ENCODE measurements at places on chromosomes 13 and 19.

DNA sequence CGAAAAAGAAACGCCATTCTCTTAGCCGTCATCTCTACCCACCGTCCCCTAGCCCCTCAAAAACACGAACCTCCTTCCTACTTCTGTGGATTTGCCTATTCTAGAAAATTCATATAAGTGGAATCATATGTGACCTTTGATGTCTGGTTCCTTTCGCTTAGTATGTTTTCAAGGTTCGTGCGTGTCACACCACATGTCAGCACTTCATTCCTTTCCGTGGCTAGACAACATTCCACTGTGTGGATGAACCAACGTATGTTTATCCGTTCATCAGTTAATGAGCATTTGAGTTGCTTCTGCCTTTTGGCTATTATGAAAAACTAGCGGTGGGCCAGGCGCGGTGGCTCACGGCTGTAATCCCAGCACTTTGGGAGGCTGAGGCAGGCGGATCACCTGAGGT lies 14.0 kb upstream of the PPP1R12C start:
- no peak for DNase-seq

DNA sequence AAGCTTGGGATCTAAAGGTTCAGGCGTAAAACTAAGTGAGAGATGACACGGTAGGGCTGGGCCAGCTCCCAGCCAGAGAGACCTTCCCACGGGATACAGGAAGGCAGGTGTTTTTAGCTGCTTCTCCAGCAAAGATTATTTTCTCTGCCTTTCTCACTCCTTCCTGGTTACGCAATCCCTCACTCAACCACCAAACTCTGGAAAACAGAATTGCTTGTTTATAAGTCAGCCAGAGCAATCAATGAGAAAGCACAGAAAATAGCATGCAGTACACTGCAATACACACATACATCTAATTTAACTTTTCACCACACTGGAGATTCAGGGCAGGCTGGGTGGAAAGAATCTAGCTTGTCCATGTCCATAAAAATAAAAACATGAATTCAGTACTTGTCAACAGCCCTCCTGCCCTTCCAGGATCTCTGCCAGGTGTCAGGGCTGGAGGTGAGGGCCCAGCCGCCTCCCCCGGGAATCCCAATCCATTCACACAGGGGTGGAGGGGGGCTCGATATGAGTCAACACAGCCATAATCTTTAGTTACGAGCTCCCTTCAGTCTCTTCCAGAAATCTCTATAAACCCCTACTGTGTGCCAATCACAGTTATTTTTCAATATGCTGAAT lies 12.2 kb downstream of the RHPN2 start:
- DNase-seq, result no peak

- no peak for DNase-seq
These were observed 436.5 kb downstream of the KCTD12 start for GRCh38 chr13:76449716-76450115.

DNA sequence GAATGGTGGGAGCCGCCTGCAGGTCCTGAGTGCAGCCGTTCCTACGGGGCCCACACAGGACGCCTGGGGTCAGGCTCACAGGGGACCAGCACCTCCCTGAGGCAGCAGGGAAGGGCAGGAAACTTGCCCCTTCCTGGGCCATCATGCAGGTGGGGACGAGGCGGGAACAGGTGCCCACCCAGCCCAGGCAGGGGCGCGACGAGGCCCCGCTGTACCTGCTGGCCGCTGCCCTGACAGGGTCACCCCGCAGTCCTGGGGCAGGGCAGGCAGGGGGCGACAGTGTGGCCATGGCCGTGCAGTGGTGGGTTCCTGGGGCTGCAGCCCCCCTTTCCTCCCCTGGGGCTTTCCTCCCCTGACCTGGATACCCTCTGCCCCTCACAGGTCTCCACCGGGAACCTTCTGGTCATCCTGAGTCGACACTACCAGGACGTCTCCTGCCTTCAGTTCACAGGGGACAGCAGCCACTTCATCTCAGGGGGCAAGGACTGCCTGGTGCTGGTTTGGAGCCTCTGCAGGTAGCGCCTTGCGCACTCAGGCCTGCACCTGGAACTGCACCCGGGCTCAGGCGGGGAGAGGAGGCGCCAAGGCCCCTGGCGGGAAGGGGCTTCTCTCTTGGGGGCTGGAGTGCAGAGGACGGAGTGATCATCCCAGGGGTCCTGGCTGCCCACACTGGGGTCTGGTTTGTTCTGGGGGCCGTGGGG lies 5.4 kb downstream of the WDR18 start:
- DNase-seq, result no peak

DNA sequence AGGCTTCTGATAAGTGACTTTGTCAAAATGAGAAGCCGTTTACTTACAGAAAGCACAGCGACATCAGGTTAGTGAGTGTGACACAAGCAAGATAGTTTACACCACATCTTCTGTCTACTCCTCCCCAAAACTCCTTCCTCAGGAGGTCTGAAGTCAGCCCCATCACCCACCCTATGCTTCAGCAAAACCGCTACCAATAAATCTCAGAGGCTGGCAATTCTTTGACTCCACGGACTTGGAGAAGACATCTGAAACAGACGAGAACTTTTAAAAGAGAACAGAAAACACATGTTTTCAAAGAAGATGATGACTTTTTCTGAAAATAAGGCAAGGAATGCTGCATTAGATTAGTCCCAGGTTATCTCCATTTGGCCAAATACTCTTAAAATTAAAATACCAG lies 261.1 kb downstream of the TBC1D4 start:
- no peak for DNase-seq

- no peak for DNase-seq
These were observed 71.6 kb upstream of the FARP1 start for GRCh38 chr13:98071316-98071715.

GRCh38 chr13:24148414-24149235 lies 11.9 kb upstream of the SPATA13 start:
- no peak for DNase-seq

GRCh38 chr13:94859811-94860210 lies 147.5 kb upstream of the SOX21 start:
- no peak for DNase-seq

DNA sequence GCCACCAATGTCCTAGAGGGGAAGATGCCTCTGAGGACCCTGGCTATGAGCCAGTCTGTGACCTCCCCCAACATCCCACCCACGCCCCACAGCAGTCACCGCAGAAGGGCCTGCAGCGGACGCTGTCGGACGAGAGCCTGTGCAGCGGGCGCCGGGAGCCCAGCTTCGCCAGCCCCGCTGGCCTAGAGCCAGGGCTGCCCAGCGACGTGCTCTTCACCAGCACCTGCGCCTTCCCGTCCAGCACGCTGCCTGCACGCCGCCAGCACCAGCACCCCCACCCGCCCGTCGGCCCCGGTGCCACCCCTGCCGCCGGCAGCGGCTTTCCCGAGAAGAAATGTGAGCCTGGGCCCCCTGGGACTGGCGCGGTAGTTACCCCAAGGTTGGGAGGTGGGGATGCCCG lies 30.6 kb downstream of the DPF1 start:
- DNase-seq, result no peak

GRCh38 chr13:36275190-36276002 lies 22.2 kb downstream of the CCDC169 start:
- DNase-seq, result no peak

GRCh38 chr19:35154525-35155406 lies at the start of gene FXYD5:
TSS of gene FXYD5 (plus strand) at chr19:35154735. CDS start at chr19:35155551, 816 bp downstream.
- DNase-seq, result peak; percentile 61

DNA sequence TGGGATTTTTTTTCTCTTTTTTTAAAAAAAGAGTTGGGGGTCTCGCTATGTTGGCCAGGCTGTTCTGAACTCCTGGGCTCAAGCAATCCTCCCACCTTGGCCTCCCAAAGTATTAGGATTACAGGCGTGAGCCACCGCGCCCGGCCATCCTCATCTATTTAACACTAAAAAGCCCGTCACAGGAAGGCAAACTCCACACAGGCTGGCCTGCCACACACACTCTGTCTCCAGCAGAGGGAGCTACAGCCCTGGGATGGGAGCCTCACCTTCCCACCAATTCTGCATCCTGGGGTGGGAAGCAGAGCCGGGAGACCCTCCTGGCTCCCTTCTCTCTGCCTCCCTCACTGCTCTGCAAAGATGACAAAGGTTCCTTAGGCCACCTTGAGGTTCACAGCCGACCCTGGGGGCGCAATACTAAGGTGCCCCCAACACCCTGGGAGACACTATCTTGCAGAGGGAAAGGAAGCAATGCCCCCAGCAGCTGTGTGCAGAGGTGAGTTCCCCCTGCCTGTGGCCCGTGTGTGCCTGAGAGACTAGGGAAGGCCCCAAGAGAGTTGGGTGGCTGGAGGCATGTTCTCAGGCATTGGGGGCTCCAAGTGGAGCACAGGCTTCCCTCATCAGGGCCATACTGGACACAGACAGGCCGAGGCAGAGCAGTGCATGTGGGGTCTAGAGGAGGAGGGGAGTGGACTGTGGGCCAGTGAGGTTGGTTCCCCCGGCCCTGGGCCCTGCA lies 27.4 kb upstream of the TIMM44 start:
- DNase-seq, result no peak

GRCh38 chr13:67742478-67742877 lies 512.3 kb upstream of the PCDH9 start:
- DNase-seq, result no peak

GRCh38 chr19:49348305-49349189 lies 13.3 kb downstream of the CD37 start:
- DNase-seq, result no peak

DNA sequence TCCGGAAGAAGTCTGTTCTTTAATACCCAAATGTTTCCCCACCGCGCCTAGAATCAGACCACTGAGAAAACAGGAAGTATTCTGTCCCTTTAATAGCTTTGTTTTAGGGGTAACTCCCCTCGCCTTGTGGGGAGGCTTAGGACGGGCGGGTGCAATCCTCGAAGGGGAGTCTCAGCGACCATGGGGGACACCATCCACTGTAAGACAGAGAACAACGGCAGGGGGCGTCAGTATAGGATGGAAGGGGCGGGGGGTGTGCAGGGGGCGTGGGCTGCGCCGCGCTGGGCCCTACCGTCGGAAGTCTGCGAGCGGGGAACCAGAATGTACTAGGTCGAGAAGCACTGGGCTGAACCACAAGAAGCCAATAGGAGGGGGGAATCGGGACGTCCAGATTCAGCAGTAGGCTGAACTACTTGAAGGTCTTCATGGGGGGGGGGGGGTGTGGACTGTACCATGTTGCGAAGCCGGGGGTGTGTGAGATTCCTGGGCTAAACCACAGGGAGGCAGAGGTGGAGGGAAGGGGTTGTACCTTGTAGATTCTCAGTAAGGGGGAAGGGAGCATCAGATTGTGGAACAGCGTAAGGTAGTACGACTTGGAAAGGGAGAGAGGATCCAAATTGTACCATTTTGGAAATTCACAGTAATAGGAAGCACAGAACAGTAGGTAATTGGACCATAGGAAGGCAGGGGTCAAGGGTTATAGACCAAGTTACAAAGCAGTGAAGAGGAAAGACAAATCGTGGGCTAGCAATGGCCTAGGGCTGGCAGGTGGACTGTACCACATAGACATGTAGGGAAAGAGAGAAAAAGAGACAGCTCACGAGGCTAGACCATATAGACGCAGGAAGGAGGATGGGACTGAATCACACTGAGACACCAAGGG lies 1.0 kb upstream of the DBP start:
- peak; percentile 93 for DNase-seq

GRCh38 chr19:4369109-4369887 lies 25.9 kb downstream of the MPND start:
- peak; percentile 77 for DNase-seq

GRCh38 chr13:98658131-98658530 lies 81.2 kb upstream of the STK24 start:
- no peak for DNase-seq

DNA sequence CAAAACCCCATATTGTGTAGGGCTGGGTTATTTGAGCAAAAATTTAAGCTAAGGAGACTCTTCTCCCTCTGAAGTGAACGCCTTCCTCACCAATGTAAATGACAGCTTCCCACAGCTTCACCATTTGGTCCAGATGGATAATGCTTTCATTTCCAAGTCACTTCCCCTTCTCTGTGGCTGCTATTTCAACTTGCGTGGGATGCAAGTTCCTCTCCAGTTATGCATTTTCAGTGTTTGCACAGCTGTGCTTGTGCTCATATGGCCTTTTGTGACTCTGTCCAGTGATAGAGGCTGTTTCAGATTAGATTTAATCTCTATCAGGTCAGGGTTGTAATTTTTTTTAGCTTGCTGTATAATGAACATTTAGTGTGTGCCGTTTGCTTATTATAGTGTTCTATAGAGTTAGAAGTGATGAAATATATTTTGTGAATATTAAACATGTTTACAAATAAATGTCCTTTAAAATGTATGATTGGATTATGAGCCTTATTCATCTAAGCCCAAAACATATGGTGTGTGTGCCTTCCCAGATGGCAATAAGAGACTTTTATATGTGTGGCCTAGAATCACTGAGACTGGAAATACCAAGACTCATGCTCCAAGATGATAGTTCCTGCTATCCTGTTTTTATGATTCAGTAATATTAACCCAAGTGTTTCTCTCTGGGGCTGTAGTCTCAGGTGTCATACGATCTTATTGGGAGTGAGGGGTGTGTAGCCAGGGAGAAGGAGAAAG lies 86.6 kb downstream of the TNFRSF19 start:
- no peak for DNase-seq

DNA sequence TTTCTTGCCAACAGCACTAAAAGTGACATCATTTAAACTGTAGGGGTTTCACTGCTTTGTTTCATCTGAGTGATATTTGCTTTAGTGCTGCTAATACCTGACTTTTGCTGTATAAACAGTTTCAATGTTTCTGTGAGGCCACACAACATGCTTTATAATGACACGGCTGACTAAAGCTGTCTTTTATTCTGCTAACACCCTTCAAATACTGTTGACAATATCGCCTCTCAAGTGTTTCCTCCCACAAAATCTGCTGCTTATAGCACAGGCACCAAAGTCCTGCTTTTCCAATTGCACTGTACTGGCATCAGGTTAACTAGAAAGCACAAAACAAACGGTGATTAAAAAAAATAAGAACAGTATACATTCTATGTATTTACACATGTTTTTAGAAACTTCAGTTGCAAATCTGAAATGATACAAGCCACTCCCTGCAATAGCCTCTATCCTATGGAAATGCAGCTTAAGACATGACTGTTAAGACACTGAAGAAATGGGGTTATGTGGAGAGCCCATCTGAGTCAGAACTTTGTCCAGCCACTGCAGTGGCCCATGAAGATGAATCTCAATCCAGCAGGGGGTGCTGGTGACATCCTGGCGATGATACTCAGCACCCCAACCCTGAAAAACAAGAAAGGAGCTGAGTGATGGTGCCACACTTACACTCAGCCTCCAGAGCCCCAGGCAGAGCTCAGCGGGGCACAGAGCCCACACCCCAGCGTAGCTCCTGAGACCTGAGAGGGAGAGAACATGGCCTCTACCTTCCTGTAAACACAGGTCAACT lies 29.4 kb downstream of the RFXAP start:
- DNase-seq, result no peak

DNA sequence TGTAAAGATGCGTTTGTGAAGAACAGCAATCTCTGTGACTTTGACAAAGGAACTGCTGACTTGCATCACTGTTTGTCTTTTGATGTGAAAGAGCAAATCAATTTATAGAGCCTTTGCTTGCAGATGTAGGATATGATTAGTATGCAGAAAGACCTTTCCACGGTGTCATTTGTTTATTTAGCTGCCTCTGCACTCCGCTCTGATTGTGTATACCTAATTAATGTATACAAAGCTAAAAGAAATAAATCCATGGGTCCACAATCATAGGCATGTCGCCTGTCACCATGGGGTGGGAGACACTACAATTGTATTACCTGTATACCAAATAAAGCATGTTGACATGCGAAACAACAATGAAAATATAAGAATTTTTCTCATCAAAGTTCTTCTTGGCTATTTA lies 410.7 kb downstream of the MZT1 start:
- no peak for DNase-seq
